ENCODE measurements at places on chromosomes 5 and 9.

- no peak for DNase-seq
These were observed 433.2 kb downstream of the MAT2B start for GRCh38 chr5:163938595-163938994.

- no peak for DNase-seq
These were observed 52.5 kb downstream of the EFNA5 start for GRCh38 chr5:107618242-107618641.

- DNase-seq = no peak
These were observed 97.8 kb downstream of the PLK2 start for GRCh38 chr5:58362135-58362534.

DNA sequence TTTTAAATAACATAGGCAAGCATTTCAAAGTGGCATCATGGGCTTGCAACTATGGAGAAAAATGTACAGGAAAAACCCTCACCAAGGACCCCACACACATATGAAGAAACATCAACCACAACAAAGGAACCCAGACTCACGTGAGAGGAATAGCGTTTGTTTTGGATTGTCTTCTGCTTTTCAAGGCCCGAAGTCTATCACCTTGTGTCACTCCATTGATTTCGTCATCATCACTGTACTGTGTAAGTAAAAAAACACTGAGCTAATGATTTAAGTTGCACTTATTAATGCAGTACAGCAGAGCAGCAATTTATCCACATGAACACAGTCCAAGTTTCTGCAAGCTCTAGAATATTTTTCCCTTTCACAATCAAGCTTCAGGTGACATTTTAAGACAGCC lies 72.4 kb downstream of the HABP4 start:
- no peak for DNase-seq

GRCh38 chr5:82364497-82364896 lies 86.3 kb upstream of the RPS23 start:
- no peak for DNase-seq

DNA sequence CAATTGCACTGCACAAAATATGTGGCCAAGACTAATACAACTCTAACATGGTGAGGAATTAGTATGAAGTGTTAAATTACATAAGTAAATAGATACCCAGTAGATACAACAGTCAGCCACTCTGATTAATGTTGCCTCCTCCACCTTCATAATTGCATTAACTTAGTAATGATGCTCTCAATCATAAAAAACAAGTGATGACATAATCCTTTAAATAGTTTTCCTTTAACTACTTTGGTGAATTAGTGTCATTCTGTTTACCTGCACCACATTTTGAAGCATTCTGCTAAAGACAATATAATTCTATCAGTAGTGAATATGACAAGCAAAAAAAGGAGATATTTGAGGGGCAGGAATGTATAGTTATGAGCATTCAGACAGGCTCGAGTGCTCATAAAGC lies 265.9 kb upstream of the SLC24A2 start:
- no peak for DNase-seq

- peak; percentile 53 for DNase-seq
These were observed 168.6 kb downstream of the CARTPT start for GRCh38 chr5:71887680-71888079.

- DNase-seq = no peak
These were observed 33.0 kb downstream of the SSBP2 start for GRCh38 chr5:81717860-81718259.

- DNase-seq = no peak
These were observed 125.1 kb downstream of the ESM1 start for GRCh38 chr5:54860321-54860720.

DNA sequence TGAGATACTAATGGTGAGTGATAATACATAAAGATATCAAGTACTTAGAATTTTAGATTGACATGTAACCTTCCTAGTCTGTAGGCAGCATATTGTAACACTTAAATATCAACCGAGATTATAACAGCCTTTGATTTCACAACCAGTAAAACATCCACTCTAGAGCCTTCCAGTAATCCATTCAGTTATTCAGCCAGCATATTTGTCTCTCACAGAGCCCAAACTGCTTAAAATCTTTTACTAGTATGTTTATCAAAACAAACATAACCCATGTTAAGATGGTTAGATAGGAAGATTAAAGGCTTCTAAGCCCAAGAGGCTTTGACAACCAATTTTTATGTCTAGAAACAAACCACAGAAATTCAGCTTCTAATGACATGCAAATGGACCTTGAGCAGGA lies 177.9 kb upstream of the FST start:
- no peak for DNase-seq

- no peak for DNase-seq
These were observed 192.4 kb downstream of the DOCK8 start for GRCh38 chr9:406886-407654.

DNA sequence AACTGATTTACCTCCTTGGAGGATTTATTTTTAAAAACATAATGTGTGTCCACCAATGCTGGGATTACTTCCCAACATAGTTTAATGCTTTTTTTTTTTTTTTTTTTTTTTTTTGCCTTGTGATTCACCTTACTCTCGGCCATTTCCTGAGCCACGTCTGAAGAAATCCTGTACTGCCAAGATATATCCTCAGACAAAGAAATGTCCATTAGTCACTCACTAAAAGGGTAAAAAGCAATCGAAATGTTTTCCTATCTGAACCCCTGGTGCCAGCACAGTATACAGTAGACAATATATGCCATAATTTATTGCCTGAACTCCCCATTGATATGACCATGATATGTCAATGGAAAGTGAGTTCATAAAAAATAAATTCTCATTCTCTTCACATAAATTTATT lies 344.1 kb downstream of the BNC2 start:
- DNase-seq = no peak

GRCh38 chr9:102405218-102405867 lies 589.8 kb upstream of the CYLC2 start:
- DNase-seq = no peak

DNA sequence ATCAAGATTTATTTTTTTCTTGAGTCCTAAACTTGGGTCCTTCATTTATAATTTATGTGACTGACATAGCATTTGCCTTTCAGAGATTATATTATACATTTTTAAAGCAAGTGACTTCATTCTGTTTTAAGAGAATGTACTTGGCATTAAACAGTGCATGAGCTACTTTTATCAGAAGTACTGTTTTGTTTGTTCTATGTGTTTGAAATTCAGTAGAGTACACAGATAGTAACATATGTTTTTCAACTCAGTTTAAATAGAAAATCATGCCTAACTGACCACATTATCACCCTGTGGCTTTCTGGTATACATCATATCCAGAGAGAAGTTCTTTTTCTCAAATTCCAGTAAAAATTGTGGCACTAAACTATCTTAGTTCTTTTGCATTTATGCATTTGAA lies 335.3 kb upstream of the CDH18 start:
- DNase-seq = no peak
